ENCODE measurements at places on chromosomes 1 and 21.

- DNase-seq: peak; percentile 64
These were observed 14.4 kb downstream of the ABCG1 start for GRCh38 chr21:42233067-42233961.

GRCh38 chr1:166083887-166084286 is 82.9 kb downstream of the FAM78B start:
- DNase-seq: no peak

- no peak for DNase-seq
These were observed 17.6 kb downstream of the MTFR1L start for GRCh38 chr1:25837262-25837875.

GRCh38 chr1:97010566-97011264 is 289.1 kb downstream of the PTBP2 start:
- no peak for DNase-seq

DNA sequence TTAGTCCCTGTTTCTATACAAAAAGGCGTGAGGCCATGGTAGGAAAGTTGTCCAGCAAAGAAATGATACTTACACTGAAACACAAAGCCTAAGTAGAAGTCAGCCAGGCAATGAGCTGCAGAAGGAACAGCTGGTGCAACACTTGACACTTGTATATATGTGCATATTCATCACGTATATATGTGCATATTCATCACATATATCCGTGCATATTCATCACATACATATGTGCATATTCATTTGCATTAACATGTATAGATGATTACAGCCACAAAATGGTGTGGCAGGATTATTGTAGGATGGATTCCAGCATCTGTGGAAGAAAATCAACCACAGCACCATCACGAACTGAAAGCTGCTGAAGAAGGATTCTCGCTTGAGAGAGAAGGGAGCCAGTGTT is 189.0 kb upstream of the RGS18 start:
- no peak for DNase-seq

GRCh38 chr1:43801203-43801602 is 93.9 kb downstream of the ST3GAL3 start:
- no peak for DNase-seq

GRCh38 chr1:218346391-218347204 is 1.5 kb downstream of the TGFB2 start:
- DNase-seq: no peak

GRCh38 chr1:109610609-109611307 is 8.7 kb downstream of the GNAT2 start:
- no peak for DNase-seq

- no peak for DNase-seq
These were observed 34.2 kb downstream of the AK5 start for GRCh38 chr1:77316006-77316405.

GRCh38 chr21:44792702-44793591 is 8.7 kb downstream of the UBE2G2 start:
- no peak for DNase-seq

DNA sequence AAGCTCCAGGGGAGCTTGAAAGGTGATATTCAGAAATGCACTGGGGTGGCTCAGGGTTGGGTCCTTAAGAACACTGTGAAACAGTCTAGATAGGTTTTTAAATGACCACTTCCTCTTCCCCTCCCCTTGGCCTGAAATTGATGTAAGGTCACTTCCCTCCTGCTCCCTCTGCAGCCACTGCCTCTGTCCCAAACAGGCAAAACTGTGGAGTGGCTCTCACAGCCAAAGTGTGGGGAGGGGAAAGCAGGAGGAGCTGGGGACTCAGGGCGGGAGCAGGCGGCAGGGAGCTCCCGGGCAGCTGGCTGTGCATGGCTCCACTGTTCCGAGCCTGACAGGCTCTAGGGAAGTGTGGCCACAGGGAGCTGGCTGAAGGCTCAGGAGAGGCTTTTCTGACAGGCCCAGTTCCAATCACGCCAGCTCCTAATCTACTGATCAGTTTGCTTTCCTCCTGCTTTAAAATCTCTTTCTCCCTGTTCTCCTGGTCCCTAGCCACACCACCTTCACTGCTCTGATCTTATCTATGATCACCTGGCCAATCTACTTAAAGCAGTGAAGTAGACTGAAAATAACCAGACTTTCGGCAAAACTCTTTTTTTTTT is 5.1 kb upstream of the CSRP1 start:
- no peak for DNase-seq

All from activated CD8-positive, alpha-beta memory T cell treated with anti-CD3 and anti-CD28 coated beads for 1 hour (primary cell).